ENCODE measurements at places on chromosomes 7 and 10.

- DNase-seq, result no peak
Observed at GRCh38 chr7:148114804-148115203, 475.8 kb upstream of the C7orf33 start.

DNA sequence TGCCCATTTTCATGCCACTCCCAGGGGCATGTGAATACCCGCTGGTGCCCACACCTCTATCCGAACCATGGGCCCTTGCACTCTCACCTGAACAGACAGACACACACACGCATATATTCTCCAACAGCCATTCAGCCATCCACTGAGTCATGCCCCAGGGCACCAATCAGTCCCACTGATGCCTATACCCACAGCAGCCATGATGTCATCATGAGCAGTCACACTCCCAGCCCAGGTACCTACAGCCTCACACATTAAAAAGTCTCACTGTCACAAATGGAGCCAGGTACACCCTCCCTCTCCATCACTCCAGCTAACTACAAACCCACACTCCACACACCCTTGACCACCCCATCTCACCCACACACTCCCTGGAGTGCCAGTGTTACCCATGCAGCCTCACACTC lies 12.2 kb downstream of the VSIR start:
- DNase-seq, result no peak

- no peak for DNase-seq
Observed at GRCh38 chr10:8312781-8313180, 258.3 kb downstream of the GATA3 start.

- DNase-seq, result no peak
Observed at GRCh38 chr10:11305825-11306593, 288.3 kb downstream of the CELF2 start.

DNA sequence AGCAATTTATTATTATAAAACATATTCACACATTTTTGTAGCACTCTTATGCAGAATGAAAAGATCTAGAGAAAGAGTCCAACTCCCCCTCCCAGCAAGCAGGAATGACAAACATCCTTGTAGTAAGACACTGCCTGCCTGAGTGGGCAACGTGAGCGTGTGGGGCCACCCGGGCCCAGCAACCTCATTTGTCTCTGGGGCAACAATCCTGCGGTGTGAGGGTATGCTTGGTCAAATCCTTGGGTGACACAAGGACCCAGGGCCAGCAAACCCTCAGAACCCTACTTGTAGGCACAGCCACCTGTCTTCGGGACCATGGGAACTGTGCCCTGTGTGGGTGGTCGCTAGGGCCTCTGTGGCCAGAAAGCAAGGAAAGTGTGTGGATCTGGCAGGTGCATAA lies 10.7 kb downstream of the RHEB start:
- DNase-seq, result no peak
